Common myeloid progenitor, CD34-positive (primary cell): ENCODE measurements at places on chromosomes 5 and 9.

GRCh38 chr5:158451203-158451992, 592.5 kb upstream of the CLINT1 start:
- DNase-seq, result no peak

DNA sequence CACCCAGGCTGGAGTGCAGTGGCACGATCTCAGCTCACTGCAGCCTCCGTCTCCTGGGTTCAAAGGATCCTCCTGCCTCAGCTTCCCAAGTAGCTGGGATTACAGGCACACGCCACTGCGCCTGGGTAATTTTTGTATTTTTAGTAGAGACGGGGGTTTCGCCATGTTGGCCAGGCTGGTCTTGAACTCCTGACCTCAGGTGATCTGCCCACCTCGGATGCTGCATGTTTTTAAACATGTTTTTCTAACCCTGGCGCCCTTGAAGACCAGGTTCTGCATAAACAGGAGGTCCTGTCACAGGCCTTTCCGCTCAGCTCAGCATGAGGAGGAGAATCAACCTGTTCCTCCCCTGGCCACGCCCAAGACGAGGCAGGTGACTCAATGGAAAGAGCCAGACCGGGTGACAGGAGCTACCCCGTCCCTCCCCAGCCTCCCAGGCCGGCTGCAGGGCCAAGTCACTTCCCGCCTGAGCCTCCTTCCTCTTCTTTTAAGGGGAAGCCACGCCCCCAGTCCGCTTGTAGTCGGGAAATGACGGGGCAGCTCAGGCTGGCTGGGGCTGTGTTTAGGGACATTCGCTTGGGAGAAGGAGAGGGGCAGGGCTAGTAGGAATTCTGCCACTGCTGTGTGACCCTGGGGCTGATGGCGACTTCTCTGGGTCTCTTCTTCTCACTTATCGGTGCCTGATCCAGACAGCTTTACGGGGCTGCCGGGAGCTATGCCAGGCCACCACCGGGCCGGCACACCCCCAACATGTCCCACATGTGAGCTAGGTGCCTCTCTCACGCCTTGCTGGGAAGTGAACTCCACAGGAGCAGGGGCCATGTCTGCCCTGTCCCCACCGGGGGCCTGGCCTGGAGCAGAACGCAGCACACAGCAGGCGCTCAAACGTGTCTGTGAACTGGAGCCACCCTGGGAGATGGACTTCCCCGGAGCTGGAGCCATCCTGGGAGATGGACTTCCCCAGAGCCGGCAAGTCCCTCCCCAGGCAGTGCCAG, 6.1 kb downstream of the NOTCH1 start:
- peak; percentile 91 for DNase-seq

- DNase-seq, result no peak
Observed at GRCh38 chr5:79056847-79057246, 12.6 kb downstream of the DMGDH start.

DNA sequence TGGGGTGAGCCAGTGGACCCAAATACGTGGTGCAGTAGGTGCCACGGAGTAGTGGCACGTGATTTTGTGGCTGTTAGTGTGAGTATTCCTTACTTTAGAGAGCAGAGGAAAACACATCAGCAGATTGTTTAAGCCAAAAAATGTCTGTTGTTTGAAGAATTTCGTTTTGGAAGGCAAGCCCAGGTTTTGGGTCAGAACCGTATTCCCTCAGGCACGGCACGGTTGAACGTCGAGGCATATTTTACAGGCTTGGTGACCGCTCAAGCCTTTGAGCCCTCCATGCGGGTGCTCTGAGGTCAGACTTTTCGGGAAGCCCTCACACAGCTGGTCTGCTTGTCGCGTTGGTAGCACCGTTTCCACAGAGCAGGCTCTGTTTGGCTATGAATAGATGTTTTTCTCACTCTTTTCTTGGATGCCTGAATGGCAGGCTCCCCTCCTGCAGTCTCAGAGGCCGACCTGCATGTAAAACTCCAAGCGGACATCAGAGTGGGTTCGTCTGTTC, 27.2 kb downstream of the NEK6 start:
- DNase-seq, result no peak

- no peak for DNase-seq
Observed at GRCh38 chr9:136886610-136887597, 588 bp downstream of the TRAF2 start.

DNA sequence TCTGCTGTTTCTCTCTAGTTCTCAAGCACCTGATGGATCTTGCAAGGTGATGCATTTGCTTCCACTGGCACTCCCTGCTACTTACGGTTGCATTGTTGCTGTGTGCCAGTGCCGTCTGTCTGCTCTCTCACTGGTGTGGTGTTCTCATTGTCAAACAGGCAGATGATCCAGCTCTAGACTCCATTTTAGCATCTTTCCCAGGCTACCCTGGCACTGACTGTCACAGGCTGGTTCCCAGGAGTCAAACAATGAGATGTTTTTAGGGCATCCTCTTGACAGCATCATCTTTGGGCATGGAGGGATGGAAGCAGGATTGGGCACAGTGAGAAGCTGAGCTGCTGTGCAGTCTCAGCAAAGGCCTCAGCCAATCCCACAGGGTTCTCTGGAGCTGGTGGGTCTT, 12.9 kb downstream of the MTRR start:
- DNase-seq, result no peak

GRCh38 chr5:40733434-40733833, 22.3 kb downstream of the TTC33 start:
- peak; percentile 55 for DNase-seq

GRCh38 chr9:79572032-79572607, 355 bp downstream of the TLE4 start:
- DNase-seq, result no peak

DNA sequence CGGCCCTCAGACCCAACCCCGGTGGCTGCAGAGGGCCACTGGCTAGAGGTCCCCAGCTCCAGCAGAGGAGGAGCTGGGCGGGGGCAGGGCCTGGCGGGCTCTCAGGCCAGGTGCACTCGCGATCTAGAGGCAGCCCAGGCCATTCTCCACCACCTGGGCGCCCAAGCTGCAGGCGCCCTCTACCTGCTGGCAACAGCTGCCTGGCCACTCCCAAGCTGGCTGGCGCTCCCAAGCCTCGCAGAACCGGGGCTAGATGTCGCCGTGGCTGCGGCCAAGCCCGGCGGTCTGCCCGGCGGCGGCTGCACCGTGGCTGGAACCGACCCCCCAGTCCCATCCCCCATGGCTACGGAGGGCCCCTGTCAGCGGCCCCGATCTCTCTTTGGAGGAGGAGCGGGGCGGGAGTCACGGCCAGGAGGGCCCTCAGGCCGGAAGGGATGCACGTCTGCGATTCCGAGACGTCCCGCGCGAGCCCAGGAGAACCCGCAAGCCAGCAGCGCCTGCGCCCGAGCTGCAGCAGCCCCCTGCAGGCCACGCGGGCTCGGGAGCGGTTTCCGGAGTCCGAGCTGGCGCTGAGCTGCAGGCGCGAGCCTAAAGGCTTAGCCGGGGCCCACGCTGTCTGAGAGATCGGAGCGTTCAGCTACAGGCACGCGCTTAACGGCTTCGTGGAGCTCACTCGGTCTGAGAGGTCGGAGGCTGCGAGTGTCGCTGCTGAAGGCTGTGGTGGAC, 44.3 kb upstream of the BICD2 start:
- peak; percentile 67 for DNase-seq

GRCh38 chr5:109939116-109939682, 249.5 kb downstream of the MAN2A1 start:
- DNase-seq, result no peak

DNA sequence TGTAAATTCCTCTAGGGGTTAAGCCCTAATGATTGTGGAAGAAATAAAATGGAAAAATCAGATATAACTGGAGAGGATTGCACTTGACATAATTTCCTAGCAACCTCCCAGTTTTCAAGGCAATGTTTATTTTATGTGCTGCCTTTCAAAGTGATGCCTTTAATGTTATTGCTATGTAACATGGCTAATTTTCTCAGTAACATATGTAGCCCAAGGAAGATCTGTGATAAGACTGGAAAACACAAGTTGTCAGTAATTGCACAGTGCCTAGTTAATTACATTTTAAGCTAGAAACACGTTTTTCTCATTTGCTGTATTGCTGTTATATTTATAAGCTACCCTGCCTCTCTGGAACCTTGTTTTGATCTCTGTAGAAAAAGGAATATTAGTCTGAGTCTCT, 49.2 kb upstream of the KCNN2 start:
- no peak for DNase-seq

GRCh38 chr9:12718482-12719026, 25.4 kb downstream of the TYRP1 start:
- no peak for DNase-seq

DNA sequence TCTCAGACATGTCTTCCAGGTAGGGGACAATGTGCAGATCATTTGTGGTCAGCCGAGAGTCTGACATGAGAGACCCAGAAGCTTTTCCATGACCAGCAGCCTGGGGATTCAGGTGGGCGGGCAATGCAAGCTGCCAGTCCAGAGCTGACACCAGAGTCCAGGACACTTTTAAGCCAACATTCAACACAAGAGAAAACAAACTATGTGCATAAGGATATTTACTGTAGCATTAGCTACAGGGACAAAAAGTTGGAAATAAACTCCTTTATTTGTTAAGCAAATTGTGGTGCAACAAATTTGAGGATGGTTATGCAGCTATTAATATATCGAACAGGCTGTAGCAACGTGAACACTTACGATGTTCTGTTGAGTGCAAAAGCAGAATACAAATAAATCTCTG, 9.9 kb upstream of the RNF130 start:
- no peak for DNase-seq

DNA sequence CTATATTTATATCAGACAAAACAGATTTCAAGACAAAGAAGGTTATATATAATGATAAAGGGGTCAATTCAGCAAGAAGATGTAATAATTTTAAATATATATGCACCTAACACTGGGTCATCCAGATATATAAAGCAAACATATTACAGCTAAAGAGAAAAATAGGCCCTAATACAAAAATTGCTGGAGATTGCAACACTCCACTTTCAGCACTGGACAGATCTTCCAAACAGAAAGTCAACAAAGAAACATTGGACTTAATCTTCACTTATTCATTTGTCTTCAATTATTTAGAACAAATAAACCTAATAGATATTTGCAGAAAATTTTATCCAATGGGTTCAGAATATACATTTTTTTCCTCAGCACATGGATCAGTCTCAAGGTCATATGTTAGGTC, 45.8 kb downstream of the MEIKIN start:
- peak; percentile 10 for DNase-seq

GRCh38 chr5:88391991-88392390, 123.3 kb upstream of the TMEM161B start:
- no peak for DNase-seq

- DNase-seq, result peak; percentile 13
Observed at GRCh38 chr5:59301727-59302126, 591.8 kb downstream of the PDE4D start.

DNA sequence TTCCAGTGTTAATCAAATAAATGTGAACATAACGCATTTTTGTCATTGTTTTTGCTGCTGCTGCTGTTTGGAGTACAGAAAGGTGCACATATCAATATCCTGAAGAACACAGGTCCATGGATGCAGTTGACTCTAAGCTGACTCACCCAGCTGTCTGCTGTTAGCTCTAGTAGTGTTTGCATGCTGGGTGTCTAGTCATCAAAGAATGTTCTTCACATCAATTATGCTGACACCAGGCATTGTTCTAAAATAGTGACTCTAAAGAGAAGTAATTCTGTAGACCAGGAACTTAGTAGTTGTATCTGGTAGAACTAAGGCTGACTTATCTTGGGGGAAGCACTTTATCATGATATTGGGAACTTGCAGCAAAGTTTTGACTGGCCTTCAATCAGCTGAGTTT, 55.7 kb upstream of the DPYSL3 start:
- no peak for DNase-seq

DNA sequence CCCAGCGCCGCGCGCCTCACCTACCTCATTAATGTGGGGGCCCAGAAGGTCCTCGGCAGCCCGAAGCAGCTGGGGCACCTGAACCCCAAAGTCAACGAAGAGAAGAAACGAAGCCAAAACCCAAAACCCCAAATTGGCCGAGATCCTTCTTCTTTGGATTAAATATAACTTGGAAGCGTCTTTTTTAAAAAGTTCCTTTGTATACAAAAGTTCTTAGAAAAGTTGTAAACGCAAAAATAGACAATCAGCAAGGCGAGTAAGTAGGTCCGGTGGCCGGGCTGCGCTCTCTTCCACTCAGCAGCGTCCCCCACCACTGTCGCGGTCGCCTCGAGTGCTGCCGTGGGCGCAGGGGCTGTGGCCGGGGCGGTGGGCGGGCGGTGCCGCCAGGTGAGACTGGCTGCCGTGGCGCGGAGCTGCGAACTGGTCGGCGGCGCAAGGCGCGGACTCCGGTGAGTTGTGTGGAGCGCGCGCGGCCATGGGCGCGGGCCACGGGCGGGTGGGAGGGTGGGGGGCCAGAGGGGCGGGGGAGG, 360 bp downstream of the KLF4 start:
- DNase-seq, result no peak

DNA sequence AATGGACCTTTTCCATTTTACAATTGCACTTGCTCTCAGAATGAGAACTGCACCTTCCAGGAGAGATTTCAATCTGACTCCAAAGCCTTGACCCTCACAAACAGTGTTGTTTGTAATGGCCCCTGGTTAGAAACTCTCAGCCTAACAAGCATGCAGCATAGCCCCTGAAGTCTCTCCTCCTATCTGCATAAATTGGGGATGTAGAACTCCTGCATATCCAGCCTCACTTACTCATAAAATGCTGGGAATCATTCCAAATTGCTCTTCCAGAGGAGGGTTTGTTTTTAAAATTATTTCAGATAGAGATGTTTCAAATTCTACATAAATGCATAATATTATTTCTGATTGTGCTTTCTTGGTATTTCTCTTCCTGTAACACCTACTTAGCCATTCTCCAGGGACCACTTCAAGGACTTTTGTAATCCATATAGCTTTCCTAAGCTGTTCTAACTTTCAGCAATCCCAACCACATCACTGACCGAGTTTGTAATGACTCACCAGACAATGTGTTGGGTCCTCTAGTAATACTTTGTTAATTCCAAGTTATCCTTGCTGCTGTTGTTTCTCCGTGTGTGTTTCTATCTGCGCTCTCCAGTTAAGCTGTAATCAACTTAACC, 143.8 kb upstream of the CCDC152 start:
- no peak for DNase-seq

- DNase-seq, result no peak
Observed at GRCh38 chr5:110807169-110807568, 68.4 kb downstream of the SLC25A46 start.

DNA sequence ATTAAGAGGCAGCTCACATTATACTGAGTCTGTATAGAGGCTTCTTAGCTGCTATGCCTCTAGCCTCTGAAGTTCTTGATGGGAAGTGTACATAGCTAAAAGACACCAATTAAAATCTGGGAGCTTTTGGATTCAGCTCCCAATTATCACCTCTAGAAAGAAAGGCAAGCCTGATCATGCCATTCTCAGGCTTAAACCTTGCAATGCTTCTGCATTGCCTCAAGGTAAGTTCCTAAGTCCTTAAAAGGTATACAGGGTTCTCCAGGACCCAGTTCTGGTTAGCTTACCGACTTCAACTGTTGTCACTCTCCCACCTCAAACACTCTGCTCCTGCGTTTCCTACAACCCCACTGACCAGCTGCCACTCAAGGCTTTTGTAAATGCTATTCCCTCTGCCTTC, 17.5 kb upstream of the CCL28 start:
- no peak for DNase-seq
